ENCODE measurements at places on chromosomes 7 and 10.

- DNase-seq, result no peak
Measured at GRCh38 chr10:60513281-60513680, 123.6 kb upstream of the ANK3 start.

- DNase-seq, result no peak
Measured at GRCh38 chr7:11436316-11436715, 395.7 kb downstream of the THSD7A start.

- DNase-seq, result no peak
Measured at GRCh38 chr10:47207281-47207615, 92.7 kb upstream of the GDF10 start.

DNA sequence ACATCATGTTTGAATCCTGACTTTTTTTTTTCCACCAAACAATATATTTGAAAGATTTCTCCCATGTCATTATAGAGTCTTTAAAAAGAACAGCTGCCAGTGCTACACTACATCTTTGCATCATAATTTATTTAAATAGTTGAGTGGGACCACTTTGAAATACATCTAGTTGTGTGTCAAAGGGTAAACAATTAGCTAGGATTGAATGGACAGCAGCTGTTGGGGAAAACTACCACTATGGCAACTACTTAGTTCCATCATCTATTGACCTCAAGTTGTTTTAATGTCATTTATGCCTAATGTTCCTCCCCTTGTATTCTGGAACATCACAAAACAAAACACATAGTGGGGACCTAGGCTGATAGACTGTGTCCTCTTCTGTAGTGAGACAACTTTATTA is 985.1 kb downstream of the SORCS1 start:
- no peak for DNase-seq

GRCh38 chr10:32241946-32242345 is 105.0 kb downstream of the EPC1 start:
- no peak for DNase-seq

- DNase-seq, result no peak
Measured at GRCh38 chr10:78523453-78523852, 489.8 kb downstream of the RPS24 start.

- DNase-seq, result no peak
Measured at GRCh38 chr10:18303851-18304801, 163.9 kb downstream of the CACNB2 start.

DNA sequence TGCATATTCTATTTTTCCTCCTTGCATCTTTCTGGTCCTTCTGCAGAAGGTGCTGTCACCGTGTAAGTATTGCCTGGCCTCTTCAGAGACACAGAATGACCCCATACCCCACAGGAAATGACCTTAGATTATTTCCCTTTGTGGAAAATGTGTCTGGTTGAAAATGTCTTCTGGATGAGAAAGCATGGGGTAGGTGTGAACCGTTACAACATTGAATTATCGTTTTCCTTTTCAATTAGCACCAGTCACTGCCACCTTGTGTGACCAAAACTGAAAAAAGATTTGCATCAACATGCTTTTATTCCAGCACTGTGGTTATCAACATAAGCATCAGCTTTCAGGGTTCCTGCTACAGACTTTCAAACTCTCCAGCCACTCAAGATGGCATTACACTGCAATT is 58.0 kb upstream of the CELF2 start:
- DNase-seq, result no peak

- DNase-seq, result no peak
Measured at GRCh38 chr10:11894381-11895107, 71.4 kb downstream of the PROSER2 start.

- no peak for DNase-seq
Measured at GRCh38 chr10:103982639-103983038, 15.7 kb downstream of the SLK start.

GRCh38 chr10:99880080-99880835 is 97.8 kb downstream of the ABCC2 start:
- DNase-seq, result no peak

GRCh38 chr7:595621-596010 is 76.0 kb upstream of the PDGFA start:
- no peak for DNase-seq

DNA sequence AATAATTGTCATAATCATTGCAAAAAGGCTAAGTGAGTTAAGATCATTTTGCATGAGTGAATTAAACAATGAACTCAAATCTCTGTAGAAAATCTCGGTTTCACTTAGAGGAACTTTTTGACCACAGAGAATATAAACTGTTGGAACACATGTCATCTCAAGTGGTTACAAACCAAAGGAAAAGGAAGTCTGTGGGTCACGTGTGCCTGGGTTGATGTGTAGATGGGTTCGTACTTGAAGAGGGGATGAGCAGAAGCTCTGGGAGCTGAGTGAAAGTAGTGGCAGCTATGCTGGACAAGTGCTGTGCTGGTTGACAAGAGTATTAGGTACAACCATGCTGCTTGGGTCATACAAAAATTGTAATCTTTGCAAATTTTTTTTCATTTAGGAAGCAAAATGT is 35.0 kb downstream of the GLRX3 start:
- peak; percentile 25 for DNase-seq

GRCh38 chr10:47099474-47099873 is 188.2 kb downstream of the PTPN20 start:
- no peak for DNase-seq

DNA sequence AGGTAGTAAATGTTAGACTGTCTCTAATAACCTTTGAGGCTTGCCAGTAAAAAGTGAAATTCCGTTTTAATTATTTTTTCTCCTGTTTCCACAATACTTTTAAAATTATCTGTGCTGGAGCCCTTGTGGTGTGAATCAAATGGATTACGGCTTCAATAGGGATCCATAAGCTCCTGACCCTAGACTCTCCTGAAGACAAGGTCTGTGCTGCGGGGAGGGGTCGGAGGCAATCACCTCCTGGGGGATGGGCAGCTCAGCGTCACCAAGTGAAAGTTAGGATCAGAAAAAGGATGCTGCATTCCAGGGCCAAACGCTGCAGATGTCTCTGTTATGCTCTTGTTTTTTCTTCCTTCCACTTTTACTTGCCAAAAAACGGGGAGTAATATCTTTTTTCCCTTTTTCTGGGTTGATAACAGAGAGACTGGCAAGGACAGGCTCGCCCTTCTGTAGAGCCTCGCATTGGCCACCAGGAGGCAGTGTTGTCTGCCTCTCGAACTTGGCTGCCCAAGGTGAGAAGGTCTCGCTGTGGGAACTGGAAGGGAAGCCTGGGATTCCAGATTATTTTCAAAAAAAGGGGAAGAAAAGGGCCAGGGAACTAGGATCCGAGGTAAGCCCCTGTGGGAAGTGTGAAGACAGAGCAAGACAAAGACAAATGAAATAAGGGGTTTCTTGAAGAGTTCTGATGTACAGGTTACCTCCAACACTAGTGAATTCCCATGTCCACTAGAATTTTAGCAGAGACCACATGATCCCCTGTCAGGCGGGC is 621.9 kb downstream of the ACTR3B start:
- DNase-seq, result no peak

- DNase-seq, result no peak
Measured at GRCh38 chr7:27147199-27148030, at the start of gene HOXA6. Gene HOXA6, minus strand, starts transcription at chr7:27147774. Its CDS starts 25 bp downstream, at chr7:27147749.

GRCh38 chr10:34449836-34450235 is 365.3 kb downstream of the PARD3 start:
- DNase-seq, result no peak

DNA sequence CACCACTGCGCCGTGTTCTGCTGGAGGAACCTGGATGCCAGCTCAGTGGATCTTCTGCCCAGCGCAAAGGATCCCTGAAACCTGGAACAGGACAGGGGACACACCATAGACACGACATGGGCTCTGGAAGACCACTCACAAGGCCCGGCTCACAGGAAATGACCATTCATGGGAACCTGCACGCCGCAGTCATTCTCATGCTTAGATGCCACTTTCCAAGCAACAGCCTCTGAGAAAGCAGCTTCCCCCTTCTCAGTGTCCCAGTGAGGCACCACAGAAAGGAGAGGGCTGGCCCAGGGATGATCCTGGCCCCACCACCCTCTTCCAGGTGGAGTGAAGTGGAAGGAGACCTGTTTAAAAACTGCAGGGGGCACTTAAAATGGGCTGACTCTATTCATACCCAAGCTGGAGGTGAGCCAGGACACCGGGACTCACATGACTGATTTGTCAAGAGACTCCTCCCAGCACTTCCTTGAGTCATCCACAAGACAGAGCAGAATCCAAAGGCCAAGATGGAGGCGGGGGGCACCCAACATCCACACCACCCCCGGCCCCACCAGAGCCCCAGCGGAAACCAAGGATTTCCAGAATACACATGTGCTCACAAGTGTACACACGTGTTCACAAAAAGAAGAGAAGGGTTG is 11.2 kb downstream of the CTBP2 start:
- no peak for DNase-seq

- no peak for DNase-seq
Measured at GRCh38 chr10:80900661-80901060, 363.0 kb downstream of the SH2D4B start.

Data from T-helper 22 cell (primary cell).